ENCODE measurements at places on chromosomes 7 and 10.

- no peak for DNase-seq
Observed at GRCh38 chr10:74903491-74903890, 77.1 kb downstream of the KAT6B start.

- DNase-seq: no peak
Observed at GRCh38 chr7:145152589-145152988, 316.7 kb upstream of the TPK1 start.

- no peak for DNase-seq
Observed at GRCh38 chr7:69638674-69639073, 40.4 kb downstream of the AUTS2 start.

DNA sequence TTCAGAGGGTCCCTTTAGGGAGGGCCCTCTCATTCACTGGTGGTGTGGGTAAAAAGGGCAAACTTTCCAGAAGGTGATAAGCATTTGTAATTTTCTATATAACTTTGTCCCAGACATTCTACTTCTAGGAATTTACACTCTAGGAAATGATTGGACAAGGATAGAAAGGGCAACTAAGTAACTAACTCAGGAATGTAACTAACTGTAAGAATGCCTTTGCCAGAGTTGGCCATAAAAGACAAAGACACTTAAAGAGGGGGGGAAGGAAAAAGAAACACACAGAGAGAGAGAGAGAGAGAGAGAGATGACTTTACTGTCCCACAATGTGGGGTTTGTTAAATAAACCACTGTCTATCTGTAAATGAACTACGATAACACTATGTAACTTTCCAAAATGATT is 38.5 kb upstream of the ITPRID1 start:
- no peak for DNase-seq

- DNase-seq: no peak
Observed at GRCh38 chr10:60270426-60270825, 119.2 kb downstream of the ANK3 start.

GRCh38 chr10:29615195-29615594 is 19.6 kb downstream of the SVIL start:
- DNase-seq: no peak

- DNase-seq: no peak
Observed at GRCh38 chr10:117716889-117717288, 174.3 kb downstream of the EMX2 start.

DNA sequence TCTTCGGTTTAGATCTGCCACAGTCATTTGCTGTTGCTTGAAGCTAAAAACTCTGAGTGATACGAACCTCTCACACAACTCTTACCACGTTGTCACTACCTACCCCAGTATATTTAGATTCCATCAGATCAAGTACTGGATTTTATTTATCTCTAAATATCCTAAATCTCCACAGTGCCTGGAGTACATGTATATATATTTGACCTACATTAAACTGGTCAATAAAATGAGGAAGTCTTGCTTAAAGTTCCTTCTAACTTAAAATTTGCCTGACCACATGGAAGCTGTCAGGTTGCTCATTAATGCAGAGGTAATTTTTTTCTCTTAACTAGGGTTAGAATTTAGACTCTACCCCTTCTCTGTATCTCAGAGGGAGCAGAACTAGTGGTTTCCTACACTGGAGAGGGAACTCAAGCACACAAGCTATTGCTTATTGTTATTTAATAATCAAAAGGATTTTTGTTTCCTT is 3.1 kb upstream of the MACC1 start:
- no peak for DNase-seq

GRCh38 chr10:96532523-96532922 is 18.8 kb upstream of the TLL2 start:
- DNase-seq: no peak

DNA sequence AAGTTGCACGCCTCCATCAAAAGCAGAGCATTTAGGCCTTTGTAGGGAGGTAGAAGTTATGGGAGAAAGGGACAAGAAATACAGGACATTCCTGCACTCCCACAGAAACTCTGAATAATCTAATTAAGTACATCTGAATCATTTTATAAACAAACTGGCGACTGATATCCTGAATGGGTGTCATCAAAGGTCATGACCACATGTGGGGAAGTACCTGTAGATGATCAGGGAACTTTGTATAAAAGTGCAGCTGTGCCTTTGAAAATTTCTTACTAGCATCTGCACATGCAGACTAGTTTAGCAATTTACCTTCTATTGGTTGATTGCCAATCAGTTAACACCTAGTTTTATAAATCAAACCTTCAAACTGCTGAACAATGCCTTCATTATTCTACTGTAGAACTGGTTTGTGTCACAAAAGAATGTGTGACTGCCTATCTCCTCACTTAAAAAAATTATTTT is 17.1 kb downstream of the STEAP4 start:
- DNase-seq: no peak

- DNase-seq: no peak
Observed at GRCh38 chr7:78968951-78969350, 484.5 kb downstream of the MAGI2 start.

GRCh38 chr10:104297697-104298660 is 29.0 kb downstream of the GSTO2 start:
- peak; percentile 70 for DNase-seq

DNA sequence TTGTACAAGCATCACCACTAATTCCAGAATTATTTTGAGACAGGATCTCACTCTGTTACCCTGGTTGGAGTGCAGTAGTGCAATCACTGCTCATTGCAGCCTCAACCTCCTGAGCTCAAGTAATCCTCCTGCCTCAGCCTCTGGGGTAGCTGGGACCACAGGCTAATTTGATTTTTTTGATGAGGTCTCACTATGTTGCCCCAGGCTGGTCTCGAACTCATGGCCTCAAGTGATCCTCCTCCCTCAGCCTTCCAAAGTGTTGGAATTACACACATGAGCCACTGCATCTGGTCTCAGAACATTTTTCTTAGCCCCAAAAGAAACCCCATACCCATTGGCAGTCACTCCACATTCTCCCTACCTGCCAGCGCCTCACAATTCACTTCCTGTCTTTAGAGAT is 3.5 kb upstream of the WBP1L start:
- no peak for DNase-seq

GRCh38 chr10:116071453-116072148 is 201.4 kb downstream of the GFRA1 start:
- no peak for DNase-seq

GRCh38 chr7:45591101-45591906 is 17.1 kb downstream of the ADCY1 start:
- DNase-seq: no peak

DNA sequence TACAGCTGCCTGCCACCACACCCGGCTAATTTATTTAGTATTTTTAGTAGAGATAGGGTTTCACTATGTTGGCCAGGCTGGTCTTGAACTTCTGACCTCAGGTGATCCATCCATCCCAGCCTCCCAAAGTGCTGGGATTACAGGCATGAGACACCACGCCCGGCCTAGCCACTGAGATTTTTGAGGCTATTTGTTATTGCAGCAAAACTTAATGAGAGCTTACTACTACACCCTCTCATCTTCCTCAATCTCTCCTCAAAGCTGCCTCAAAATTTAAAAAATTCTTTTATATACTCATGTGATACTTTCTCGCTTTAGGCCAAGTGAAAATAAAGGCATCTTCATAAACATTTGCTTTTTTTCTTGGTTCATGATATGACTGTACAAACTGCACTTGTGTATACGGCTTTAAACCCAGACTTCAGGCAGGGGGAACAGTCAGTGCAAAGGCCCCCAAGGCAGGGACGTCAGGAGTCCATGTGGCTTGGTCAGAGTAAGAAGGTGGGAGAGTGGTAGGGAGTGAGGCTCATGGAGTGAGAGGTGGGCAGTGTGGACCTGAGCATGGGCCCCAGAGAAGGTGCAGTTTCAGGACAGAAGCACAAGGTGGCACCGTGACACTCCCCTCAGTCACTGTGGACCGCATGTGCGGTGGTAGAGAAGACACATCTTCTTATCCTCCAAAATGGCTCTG is 55.5 kb downstream of the SYPL1 start:
- DNase-seq: peak; percentile 79

DNA sequence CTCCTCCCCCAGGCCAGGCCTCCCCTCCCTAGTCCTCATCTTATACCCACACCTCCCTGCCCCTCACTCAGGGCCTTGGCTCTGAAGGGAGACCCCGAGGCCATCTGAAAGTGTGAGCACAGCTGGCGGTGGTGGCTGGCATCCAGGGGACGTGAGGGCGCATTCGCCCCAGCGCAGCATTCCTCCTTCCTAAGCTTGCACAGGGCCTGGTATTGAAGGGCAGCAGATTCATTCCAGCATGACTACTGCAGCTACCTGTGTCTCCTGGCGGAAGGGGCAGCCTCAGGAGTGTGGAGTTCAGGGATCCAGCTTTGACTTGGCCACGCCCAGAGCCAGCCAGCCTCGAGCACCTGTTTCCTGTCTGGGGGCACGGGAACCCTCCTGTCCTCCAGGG is 72.6 kb downstream of the PARP12 start:
- DNase-seq: no peak

DNA sequence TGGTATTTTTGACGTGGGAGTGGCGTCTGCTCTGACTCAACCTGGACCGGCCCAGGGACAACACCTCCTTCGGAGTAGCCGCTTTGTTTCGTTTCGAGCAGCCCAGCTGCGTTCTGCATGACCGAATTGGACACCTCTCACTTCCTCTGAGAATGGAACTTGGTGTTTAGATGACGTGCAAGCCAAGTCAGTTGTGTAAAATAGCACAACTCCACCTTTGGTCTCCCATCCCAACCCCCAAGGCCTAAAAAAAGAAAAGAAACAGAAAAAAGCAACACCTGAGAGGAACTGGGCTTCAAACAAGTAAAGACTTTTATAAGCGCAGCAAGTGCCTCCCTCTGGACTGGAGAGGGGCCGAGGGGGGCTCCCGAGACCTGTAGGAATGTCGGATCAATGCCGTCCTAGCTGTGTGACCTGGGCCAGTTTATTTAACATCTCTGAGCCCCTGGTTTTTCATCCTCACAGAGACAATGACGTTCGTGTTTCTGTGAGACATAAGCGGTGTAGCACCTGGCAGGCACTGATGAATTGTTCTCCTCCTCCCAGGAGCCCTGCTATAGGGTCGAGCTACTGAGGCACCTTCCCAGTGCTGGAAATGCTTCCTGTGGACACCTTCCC is 52.0 kb upstream of the SMNDC1 start:
- peak; percentile 85 for DNase-seq

DNA sequence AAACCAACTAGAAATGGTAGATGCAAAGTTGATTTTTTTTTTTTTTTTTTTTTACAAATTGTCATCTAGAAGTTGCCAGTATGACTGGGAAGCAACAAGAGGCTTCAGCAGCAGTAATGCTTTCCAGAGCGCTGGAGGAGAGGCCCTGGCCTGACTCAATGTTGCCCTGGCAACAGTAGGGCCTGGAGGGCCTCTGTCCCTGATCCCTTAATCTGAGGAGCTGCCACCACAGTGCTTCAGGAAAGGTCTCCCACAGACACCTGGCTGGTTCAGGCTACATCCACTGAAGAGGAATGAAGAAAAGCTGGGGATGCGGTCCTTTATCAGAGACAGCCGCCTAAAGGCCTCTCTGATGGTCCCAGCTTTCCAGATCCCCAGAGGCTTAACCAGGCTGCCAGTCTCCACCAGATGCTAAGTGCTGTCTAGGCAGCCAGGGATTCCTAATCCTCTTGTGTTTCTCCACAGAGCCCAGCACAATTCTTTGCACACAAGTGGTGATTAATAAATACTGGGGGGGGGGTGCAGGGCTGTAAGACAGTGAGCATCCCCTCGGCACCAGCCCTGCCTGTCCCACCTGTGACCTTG is 33.7 kb downstream of the ZNF777 start:
- no peak for DNase-seq

GRCh38 chr10:118031351-118032075 is 15.2 kb downstream of the RAB11FIP2 start:
- no peak for DNase-seq

- no peak for DNase-seq
Observed at GRCh38 chr7:93957767-93958166, 36.2 kb downstream of the GNG11 start.

- DNase-seq: no peak
Observed at GRCh38 chr7:1461646-1462375, 2.5 kb upstream of the MICALL2 start.

DNA sequence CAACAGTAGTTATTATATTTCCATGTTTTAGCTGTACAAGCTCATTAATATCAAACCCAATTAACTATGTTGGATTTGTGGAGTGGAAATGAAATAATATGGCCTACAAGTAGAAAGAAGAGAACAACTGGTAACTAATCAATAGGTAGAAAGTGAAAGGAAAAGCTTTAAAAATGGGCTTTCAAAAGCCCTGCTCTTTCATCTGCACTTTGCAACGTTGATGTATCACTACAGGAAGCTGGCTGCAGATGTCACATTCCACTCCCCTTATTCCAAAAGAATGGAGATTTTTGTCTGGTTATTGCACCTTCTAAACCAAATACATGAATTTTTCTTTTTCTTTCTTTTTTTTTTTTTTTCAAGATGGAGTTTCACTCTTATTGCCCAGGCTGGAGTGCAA is 11.7 kb upstream of the MKI67 start:
- no peak for DNase-seq

- no peak for DNase-seq
Observed at GRCh38 chr7:53518319-53518718, 482.9 kb downstream of the POM121L12 start.

GRCh38 chr7:102024005-102024768 is 206.8 kb downstream of the CUX1 start:
- DNase-seq: no peak

GRCh38 chr10:29285624-29286051 is 3.2 kb upstream of the LYZL1 start:
- no peak for DNase-seq

- DNase-seq: no peak
Observed at GRCh38 chr7:158013085-158013668, 574.4 kb downstream of the PTPRN2 start.

GRCh38 chr7:157121184-157121715 is 17.5 kb upstream of the UBE3C start:
- DNase-seq: no peak

- peak; percentile 89 for DNase-seq
Observed at GRCh38 chr7:100088621-100089457, at the start of gene COPS6. COPS6 (plus strand) TSS chr7:100088969; CDS start chr7:100088991, 22 bp downstream.

DNA sequence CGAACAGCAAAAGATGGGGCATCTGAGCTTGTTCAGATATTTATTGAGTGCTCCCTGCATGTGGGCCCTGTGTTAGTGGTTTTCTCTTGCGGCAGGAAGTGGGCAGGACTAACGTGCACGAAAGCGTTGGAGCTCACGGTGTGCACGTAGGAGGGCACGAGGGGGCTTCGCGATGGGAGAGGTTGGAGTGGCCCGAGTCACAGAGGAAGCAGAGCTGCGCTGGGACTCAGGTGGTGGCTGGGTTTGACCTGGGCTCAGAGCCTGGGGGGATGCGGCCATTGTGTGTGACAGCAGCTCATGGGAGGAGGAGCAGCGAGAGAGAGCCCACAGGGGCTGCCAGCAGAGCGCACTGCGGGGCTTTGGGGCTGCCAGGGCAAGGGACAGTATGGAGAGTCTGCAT is 7.7 kb downstream of the ZSCAN25 start:
- DNase-seq: peak; percentile 78

- DNase-seq: no peak
Observed at GRCh38 chr7:110531186-110531585, 559.7 kb upstream of the LRRN3 start.

Data from activated CD4-positive, alpha-beta T cell treated with anti-CD3 and anti-CD28 coated beads for 48 hours (primary cell).